Esophagus squamous epithelium (tissue), 5 donors: ENCODE measurements at places on chromosomes 5 and 9.

DNA sequence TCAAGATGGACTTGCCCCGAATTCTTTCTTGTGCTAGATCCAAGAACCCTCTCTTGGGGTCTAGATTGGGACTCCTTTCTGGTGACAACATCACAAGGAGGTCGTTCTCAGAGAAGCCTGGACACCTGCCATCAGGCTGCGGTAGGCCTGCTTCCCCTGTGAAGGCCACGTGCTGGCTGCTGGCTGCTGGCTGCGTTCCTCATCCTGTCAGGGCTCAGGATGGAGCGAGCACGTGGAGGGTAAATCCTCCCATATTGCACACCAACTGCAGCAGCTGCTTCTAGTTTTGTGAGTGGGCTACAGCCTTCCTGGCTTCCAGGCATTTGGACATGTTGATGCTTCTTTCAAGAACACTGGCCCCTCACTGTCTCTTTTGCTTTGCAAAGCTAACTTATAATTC lies 95.6 kb downstream of the HSPA4 start:
- DNase-seq: no peak

DNA sequence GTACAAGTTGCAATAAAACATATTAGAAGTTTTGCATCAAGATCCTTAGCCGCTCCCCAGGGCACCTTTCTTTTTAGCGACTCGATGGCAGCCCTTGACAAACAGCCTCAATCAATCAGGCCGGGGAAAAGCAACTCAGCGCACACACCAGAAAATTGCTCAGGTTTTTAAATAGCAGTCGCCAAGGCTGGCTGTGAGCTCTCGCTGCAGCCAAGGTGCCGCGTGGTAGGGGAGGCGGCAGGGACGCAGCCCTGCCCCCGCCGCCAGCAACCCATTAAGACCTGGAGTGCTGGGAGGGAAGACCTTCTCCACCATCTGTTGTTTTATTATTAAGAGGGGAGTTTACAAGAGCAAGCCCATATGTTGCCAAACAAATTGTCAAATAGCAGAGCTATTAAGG lies 22.6 kb downstream of the ASS1 start:
- no peak for DNase-seq

- DNase-seq: no peak
Measured at GRCh38 chr9:90064971-90065370, 460.2 kb downstream of the GADD45G start.

DNA sequence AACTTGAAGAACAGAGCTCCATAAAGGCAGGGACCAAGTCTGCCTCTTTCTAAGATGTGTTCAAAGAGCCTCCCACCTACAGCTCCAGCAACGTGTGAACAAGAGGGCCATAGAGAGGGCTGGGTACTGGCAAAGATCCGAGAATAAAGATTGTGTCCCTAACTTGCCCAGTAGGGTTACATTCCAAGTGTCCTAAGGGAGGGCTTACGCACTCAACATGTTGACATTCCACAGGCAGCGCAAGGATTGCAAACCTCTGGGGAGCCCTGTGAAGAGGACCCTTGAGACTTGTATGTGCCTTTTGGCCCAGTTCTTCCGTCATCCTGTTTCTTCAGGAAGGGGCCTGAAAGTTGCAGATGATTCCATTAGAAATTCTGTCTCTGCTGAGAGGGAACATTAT lies 48.2 kb upstream of the ENTREP1 start:
- DNase-seq: no peak

DNA sequence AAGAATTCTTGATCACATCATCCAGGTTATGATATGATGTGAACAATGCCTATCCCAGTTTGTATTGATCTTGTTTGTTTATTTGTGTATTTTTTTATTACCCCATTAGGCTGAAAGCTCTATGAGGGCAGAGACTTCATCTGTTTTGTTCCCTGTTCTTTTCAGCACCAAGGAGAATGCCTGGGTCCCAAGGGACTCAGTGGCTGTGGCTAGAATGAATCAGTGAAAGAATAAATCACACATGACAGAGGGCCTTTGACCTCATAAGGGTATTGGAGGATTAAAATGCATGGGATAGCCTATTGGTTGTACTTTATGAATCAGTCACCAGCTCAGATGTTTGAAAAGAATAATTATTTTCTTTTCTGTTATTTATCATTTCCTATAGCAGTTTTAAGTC lies 292.2 kb downstream of the GAS1 start:
- no peak for DNase-seq

- DNase-seq: no peak
Measured at GRCh38 chr5:107365320-107366109, 305.2 kb downstream of the EFNA5 start.

DNA sequence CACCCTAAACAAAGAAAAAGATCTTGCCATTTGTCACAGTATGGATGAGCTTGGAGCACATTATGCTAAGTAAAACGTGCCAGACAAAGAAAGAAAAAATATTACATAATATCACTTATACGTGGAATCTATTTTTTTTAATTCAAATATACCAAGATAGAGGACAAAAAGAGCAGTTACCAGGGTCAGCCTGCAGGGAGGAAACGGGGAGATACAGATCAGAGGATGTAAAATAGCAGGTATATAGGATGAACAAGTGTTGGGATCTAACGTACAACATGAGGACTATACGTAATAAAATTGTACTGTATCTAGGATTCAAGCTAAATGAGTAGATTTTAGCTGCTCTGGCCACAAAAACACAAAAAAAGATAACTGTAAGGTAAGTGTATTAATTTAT lies 247.5 kb downstream of the TMEM161B start:
- DNase-seq: no peak

DNA sequence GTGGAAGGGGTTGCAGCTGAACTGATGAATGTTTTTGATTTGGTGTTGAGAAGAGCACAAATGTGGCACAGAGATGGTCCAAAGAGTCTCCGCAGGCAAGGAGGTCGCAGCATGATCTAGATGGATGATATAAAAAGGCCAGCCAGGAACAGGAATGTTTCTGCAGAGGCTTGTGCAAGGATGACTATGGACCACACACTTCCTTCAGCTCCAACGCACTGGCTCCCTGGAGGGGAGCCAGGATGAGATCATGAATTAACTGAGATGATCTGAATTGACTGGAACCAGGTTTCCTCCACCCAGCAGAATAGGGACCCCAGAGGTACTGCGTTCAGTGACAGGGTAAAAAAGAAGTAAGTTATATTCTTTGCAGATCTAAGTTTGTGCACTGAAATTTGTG lies 89.0 kb downstream of the ARSB start:
- no peak for DNase-seq

- no peak for DNase-seq
Measured at GRCh38 chr9:87063871-87064270, 116.6 kb upstream of the GAS1 start.

DNA sequence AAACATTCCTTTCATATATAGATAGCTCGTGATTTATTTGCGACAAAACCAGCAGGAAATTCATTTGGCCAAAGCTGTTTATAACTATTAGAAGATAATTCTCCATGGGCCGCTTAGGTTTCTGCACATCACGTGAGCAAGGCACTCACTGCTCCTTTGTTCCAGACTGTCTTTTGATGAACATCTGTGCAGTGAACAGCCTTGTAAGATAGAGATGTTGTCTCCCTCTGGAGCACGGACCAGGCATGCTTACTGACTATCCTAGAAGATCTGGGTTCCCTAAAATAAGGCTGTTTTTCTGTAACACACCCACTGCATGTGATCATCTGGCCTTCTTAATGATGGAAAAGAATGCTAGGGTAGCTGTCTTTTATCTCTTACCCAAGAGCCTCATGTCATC lies 30.9 kb downstream of the YIPF5 start:
- DNase-seq: no peak

DNA sequence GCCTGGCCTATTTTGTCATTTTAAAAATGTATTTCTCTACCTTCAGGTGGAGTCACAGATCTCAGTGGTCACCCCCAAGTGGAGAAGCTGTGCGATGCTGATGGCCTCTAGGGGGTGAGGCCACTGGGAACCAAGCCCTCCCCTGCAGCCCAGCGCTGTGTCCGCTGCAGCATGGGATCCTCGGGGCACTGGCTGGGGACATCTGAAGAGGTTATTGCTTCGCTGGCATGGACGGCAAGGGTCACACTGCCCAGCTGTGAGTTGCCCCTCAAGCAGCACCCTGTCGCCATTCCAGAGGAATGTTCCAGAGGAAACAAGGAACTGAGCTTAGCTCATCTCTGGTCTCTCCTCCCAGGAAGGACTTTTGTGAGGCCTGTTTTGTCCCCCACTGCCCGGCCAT lies 119.6 kb upstream of the S1PR3 start:
- DNase-seq: no peak

GRCh38 chr5:25056836-25057235 lies 412.1 kb upstream of the CDH10 start:
- no peak for DNase-seq

GRCh38 chr9:128628471-128629048 lies 28.1 kb downstream of the DYNC2I2 start:
- DNase-seq: no peak

GRCh38 chr5:140632366-140633020 lies 482 bp downstream of the CD14 start:
- DNase-seq: no peak
